ENCODE measurements at places on chromosomes 6 and 20. TPM values are rescaled to one million over a fixed set of nuclear protein-coding genes. Genes with fewer than 3 reads are reported as not detected.

ZNF292 gene
- 44.4 TPM for total RNA-seq

GLP1R gene
- 0.20 TPM for total RNA-seq

TEAD3 gene
- total RNA-seq: 16.9 TPM

IRAK1BP1 gene
- 9.0 TPM for total RNA-seq

SLC35D3 gene
- total RNA-seq: not detected

DNAH8 gene
- total RNA-seq: 0.22 TPM

FAM162B gene
- total RNA-seq: 12.3 TPM

SCRT2 gene
- total RNA-seq: not detected

GDAP1L1 gene
- total RNA-seq: not detected

GPLD1 gene
- 2.7 TPM for total RNA-seq

DNA sequence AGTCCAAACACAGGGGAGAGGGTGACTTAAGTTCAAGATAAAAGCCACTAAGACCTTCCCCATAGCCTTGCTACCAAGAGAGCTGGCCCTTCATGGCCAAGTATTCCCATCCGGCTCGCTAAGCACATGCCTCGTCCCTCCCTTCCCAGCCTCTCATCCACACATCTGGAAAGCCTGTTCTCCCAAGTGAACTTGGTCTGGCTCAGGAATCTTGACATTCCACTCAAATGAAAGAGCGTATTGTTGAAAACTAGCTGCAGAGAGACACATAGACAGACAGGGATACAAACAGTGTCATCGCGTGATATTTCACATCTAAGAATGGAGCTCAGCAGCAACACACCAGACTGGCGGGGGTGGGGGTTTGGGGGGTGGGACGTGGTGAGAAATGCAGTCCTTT, 182.8 kb upstream of the FOXQ1 start:
- DNase-seq: peak; percentile 54

- DNase-seq: no peak
Measured at GRCh38 chr20:59577809-59578435, 26.4 kb upstream of the PHACTR3 start.

- no peak for DNase-seq
Measured at GRCh38 chr6:17022604-17023003, 79.2 kb upstream of the STMND1 start.

- DNase-seq: no peak
Measured at GRCh38 chr6:40817369-40817768, 221.7 kb downstream of the UNC5CL start.

GRCh38 chr6:158160932-158161539, 7.0 kb downstream of the SERAC1 start:
- no peak for DNase-seq

- no peak for DNase-seq
Measured at GRCh38 chr20:62824476-62825332, 7.9 kb downstream of the COL9A3 start.

DNA sequence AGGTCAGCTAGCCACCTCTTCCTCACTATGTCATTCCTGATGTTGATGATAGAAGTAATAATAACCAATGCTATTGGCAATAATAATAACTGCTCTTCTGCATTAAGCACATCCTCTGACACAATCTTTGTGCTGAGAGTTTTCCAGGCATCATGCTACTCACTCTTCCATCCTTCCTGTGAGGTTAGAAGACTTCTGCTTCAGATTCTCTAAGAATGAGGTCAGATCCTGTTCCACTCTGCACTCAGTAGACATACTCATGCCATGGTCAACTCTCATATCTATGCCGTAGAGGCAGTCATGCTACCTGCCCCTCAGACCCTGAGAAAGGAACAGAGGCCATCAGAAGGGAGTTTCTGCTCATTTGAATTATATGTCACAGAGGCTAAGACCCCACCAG, 98.1 kb upstream of the TOP1 start:
- no peak for DNase-seq

- DNase-seq: no peak
Measured at GRCh38 chr6:157185986-157186385, 137.3 kb downstream of the TMEM242 start.

DNA sequence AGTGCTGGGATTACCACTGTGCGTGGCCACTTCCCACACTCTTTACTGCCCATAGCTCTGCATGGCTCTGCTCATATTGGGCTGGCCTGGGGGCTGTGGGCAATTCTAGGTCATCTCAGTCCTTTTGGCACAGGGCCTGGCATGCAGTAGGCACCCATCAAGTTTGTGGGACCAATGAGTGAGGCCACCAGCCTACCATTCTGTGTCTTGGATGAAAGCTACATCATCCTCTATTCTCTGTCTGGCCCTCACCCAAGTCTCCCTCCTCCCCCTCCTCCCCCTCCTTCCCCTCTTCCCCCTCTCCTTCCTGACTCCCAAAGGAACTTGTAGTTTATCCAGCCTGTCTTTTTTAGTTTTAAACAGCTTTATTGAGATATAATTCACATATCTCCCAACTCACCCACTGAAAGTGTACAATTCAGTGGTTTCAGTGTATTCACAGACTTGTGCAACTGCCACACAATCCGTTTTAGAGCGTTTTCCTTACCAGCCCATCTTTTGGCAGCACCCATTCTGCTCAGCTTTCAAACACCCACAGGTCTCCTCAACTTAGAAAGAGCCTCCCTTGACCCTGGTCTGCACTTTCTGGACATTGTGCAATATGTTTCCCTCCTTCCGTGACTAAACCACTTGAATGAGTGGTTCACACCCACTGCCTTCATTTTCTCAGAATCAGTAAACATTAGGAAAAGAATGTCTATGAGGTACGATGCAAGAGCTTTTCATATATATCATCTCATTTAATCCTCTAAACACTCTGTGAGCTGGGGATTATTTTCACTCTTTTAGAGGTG, 21.5 kb upstream of the MRPS18A start:
- peak; percentile 59 for DNase-seq

- no peak for DNase-seq
Measured at GRCh38 chr20:54156981-54157835, 16.6 kb downstream of the CYP24A1 start.

- no peak for DNase-seq
Measured at GRCh38 chr6:161493576-161494118, 219.8 kb upstream of the AGPAT4 start.

DNA sequence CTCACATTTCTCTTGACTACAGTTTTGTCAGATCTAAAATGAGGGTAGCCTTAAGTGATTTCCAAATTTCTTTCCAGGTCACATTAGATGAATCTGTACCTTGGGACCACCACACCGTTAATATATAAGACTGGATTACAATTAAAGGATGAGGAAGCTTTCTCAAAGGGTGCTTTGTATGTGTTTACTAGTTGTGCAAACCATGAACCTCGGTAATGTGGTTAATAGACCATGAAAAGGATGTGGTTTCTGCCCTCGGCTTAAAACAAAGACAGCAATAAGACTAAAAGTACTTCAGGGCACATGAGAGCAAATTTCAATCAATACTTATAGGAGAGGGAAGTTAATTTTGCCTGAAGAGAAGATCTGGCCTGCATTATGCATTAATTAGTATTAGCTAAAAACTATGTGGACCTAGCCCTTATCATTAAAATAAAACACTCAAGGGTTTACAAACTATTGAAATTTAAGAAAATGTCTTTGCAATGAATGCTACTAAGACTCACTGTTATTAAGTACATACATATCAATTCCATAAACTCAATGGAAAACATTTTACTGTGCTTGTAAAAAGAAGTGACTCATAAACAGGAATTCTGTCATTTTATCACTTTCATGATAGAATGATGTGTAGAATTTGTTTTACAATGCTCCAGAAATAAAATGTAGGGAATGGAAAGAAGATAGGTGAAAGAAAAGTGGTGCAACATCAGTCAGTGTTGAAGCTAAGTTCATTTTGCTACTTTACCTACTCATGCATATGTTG, 936 bp upstream of the TMX4 start:
- DNase-seq: no peak

DNA sequence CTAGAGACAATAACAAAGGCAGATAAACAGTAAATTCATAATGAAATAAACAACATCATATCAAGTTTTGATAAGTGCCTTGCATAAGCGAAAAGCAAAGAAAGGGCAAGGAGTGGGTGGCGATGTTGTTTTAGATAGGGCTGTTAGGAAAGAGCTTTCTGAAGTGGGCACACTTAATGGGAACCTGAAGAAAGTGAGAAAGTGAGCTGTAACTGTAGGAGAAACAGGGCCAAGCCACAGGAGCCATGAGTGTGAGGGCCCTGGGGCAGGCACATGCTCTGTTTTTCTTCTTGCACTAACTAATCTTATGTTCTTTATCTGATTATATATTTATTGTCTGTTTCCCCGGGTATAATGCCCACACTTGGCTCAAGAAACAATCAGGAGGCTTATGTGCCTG, 193.4 kb upstream of the SUPT3H start:
- DNase-seq: no peak

GRCh38 chr6:170381562-170381961, 75.0 kb downstream of the FAM120B start:
- DNase-seq: no peak

- no peak for DNase-seq
Measured at GRCh38 chr20:20289331-20289730, 78.6 kb upstream of the INSM1 start.

DNA sequence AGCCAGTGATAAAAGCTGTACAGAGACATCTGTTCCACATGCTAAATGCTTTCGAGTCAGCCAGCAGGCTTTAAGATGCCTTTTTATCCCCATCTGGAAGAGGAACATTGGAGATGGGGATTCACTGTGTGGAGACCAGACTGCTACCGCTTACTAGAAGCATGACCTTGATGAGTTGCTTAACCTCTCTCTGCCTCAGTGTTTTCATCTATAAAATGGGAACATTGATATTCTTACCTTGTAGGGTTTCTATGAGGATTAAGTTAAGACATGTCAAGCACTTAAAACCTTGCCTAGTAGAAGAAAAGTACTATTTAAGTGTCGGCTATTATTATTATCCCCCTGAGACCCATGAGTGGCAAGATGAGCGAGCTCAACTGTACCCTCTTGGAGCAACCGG, 165.3 kb upstream of the SNX9 start:
- DNase-seq: no peak

DNA sequence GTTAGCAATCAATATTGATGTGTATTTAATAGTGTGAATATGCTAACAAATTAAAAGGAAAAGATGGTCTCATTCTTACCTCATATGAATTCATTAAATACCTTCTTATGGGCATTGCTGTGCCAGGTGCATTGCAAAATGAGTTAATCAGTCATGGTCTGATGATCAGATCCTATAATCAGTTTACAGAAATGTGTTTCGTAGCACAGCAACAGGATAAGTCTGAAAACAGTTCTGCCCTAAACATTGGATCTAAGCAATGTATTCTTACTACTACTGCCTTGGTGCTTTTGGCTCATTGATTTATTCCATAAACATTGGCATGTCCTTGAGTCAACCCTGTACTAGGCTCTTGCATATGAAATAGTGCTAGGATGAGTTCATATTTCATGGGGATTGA, 417.0 kb upstream of the JAG1 start:
- no peak for DNase-seq

DNA sequence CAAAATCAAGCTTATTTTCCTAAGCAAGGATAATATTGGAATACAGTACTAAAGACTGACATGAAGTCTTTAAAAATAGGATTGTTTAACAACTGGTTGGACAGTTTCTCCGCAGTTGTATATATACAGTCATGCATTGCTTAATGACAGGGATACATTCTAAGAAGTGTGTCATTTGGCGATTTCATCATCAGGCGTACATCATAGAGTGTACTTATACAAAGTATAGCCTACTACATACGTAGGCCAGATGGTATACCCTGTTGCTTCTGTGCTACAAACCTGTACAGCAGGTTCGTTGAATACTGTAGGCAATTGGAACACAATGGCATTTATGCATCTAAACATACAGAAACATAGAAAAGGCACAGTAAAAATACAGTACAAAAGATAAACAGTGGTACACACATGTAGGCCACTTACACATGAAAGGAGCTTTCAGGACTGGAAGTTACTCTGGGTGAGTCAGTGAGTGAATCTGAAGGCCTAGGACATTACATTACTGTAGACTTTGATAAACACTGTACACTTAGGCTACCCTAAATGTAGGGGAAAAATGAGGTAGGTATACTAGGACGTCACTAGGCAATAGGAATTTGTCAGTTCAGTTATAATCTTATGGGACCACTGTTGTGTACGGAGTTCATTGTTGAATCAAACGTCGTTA, 20.1 kb downstream of the HECA start:
- no peak for DNase-seq

DNA sequence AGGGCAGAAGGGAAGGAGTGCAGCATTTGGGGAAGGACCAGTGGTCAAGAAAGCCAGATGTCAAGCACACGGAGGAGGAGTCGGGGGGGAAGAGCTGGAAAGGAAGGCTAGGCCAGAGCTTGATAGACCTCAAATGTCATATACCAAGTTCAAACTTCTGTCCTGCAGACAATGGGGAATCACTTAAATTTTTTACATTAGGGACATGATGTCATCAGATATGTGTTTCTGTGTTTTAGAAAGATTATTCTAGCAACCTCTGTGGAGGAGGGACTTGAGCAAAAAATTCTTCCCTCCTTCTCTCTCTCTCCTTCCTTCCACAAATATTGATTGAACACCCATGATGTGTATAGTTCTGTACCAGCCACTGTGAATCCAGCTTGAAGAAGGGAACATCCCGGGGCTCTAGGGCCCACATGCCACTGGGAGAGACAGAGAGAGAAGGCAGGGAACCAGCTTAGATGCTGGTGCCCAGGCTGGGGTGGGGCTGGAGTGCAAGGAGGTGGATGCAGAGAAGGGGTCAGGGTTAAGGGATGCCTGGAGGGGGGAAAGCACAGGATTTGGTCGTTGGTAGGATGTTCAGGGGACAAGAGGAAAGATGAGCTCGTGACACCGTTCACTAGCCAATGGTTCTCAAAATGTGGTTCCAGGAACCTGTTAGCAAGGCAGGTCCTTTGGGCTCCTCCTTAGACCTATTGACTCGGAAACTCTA, 19.8 kb upstream of the AAR2 start:
- no peak for DNase-seq

DNA sequence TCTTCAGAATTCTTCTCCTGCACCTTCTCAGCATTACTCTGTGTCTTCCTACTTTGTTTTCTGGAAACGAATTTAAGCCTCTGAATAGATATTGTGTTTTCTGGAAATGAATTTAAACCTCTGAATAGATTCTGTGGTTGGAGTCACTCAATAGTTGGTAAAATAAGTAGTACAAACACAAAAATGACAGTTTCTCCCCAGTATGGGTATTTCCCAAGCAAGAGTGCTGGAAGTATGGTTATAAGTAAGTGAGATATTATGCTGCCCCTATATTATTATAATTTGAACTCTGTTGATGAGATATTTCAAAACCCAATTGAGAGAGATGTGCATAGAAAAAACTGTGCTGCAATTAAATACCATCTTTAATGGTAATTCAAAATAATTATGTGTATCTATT, 94.9 kb downstream of the TINAG start:
- DNase-seq: no peak
